Kidney epithelial cell (primary cell): ENCODE measurements at places on chromosomes 5 and 9. TPM values are rescaled to one million over a fixed set of nuclear protein-coding genes. Genes with fewer than 3 reads are reported as not detected.

DNA sequence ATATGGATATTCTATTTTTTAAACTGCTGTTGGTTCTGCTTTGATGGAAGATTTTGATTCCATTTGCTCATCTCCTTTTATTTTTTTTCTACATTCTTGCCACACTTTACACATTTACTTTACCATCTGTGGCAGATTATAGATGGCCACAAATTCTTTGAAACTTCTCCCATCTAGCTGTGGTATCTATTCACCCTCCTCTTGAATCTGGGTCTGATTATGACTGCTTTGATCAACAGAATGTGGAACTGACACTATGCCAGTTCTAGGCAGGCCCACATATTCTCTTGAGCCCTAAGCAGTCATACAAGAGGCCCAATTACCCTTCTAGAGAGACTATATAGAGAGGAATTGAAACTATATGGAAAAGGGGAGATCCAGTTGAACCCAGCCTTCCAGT, 439.0 kb upstream of the PTGER4 start:
- DNase-seq, result no peak

DNA sequence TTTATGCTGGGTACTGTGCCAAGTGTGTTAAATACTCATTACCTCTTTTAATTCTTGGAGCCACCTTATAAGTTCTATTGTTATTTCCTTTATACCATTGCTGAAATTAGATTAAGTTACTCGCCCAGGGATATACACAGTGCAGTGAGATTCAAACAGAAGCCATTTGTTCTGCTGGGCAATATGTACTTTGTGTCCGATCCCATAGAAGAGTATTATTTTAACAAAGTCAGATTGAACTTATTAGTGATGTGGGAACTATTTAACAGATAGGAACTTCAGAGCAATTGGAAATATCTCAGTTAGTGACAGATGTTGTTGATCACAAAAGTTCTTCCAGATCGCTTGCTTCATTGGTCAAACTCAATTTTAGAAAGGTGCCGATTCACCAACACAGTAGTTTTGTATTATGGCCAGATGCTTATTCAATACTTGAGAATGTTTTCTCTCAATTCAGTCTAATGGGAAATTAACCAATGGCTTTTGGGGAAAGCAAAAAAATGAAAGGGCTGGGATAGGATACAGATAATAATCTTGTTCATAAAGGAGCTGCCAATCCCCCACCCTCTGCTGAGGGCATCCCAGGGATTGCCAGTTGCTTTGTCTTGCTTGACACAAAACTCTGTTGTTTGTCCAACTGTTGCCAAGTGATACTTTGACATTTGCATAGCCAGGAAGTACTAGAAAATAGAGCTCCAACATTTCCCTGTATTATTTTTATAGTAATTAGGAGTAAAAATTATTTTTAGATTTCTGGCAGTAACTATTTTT, 94.8 kb upstream of the SEMA6A start:
- no peak for DNase-seq

- no peak for DNase-seq
Measured at GRCh38 chr5:48192-48591, 43.8 kb upstream of the PLEKHG4B start.

The PAIP1 gene
- total RNA-seq, result 151 and 179 TPM in 2 replicates

GRCh38 chr5:53073348-53073747, 36.2 kb downstream of the MOCS2 start:
- no peak for DNase-seq

- DNase-seq, result peak; percentile 61
Measured at GRCh38 chr9:96612105-96612965, 7.3 kb downstream of the CDC14B start.

GRCh38 chr5:147918101-147918685, 11.9 kb upstream of the C5orf46 start:
- DNase-seq, result no peak

The KCNV2 gene
- total RNA-seq, result not detected in 2 replicates

DNA sequence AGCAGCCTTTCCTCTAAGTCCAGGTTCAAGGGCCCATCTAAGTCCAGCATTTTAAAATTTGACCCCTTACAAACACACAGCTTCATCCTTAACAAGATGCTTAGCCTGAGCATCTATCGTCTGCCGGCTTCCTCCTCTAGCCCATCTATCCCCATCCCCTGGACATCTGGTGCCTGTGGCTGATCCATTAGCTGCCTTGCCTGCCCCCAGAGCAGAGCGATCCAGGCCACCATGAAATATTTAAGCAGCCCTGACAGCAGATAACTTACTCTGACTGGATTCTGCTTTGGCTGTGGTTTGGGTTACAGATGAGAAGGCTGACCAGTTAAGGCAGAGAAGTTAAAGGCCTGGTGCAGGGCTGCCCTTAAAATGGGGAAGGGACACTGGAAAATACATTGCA, 30.9 kb upstream of the CPEB4 start:
- DNase-seq, result no peak

- DNase-seq, result no peak
Measured at GRCh38 chr9:104999136-104999535, 71.2 kb upstream of the ABCA1 start.

DNA sequence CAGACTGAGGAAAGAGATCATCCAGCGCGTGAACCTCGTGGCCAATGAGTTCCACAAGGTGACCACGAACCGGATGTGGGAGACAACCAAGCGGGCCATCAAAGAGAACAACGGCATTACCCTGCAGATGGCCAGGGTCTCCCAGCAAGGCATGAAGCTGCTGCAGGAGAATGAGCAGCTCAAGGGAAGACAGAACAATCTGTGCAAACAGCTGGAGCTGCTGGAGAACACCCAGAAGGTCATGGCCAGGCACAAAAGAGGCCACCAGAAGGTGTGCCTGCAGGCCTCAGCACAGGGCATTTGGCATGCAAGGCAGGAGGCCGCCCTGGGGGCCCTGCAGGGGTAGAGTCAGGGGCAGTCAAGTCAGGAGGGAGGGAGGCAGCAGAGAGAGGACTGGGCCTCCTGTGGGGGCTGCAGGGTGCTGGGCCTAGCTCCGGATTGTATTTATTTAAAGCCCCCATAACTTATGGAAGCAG, 4.2 kb downstream of the PTRH1 start:
- DNase-seq, result no peak

DNA sequence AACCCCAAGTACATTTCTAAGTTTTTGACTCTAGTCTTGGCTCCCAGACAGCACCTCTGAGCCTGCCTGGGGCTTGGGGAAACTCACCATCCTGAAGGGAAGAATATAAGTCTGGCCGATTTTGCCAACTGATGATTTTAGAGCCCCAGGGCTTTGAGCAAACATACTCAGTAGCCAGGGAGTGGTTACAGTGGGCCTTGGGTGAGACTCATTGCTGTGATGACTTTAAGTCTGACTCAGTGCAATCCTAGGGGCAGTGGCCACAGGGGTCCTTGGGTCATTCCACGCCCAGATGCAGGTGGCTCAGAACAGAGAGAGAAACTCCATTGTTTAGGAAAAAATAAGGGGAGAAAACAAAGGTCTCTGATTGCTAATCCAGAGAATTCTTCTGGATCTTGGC, 312.0 kb upstream of the EDIL3 start:
- DNase-seq, result peak; percentile 37

DNA sequence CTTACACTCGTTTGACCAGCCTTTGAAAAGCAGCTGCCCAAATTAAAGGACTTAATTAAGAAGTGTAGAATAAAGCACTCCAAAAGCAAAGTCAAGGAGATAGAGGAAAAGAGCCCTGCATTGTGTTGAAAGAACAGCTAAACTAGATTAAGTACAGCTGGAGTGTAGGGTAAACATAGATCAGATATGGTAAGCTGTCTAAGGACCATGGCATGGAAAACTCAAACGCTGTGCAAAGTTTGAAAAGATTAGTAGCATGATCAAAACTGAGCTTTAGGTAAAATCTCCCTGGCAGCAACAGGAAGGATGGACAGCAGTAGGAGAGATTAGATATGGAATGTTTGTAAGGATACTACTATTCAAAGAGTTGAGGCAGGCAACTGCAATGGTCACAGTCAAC, 55.4 kb downstream of the BNC2 start:
- no peak for DNase-seq

DNA sequence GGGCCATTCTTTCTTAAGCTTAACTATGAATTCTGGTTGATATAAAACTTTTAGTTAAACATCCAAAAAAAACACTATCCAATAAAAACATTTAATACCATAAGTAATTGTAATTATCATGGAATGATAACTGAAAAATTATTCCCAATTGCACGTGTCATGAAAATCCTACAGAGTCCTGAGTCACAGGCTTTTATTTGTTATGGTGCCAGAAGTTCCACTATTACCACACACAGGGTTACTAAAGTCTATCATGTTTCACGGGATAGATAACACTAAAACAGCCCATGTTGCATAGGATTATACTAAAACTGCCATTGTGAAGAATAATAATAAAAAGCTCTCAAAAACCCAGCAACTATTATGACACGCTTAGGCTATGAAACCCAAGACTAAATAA, 1381.8 kb downstream of the EFNA5 start:
- DNase-seq, result no peak

DNA sequence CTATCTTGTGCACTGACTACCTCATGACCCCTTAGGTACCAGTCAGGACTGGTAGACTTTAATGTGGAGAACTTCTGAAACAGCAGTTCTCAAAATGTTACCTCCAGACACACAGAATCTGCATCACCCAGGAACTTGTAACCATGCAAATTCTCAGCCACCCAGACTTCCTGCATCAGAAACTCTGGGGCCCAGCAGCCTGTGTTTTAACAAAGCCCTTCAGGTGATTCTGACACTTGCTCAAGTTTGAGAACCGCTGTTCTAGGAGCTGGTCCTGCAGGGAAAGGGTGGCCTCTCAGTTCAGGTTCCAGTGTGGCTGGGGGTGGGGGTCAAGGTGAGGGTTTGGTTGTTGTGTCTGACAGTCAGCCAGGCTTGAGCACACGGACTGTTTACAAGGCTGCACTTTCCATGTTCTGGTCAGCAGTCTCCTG, 28.4 kb downstream of the ZFP62 start:
- no peak for DNase-seq

The PRR16 gene
- 0.34 and 1.0 TPM in 2 replicates for total RNA-seq

GRCh38 chr9:93299418-93300174, 115.7 kb downstream of the WNK2 start:
- DNase-seq, result no peak

The SMIM27 gene
- total RNA-seq, result 4.1 and 5.8 TPM in 2 replicates
